ENCODE measurements at places on chromosomes 3 and 15.

- no peak for DNase-seq
These were observed 36.5 kb downstream of the FAM98B start for GRCh38 chr15:38490242-38490922.

DNA sequence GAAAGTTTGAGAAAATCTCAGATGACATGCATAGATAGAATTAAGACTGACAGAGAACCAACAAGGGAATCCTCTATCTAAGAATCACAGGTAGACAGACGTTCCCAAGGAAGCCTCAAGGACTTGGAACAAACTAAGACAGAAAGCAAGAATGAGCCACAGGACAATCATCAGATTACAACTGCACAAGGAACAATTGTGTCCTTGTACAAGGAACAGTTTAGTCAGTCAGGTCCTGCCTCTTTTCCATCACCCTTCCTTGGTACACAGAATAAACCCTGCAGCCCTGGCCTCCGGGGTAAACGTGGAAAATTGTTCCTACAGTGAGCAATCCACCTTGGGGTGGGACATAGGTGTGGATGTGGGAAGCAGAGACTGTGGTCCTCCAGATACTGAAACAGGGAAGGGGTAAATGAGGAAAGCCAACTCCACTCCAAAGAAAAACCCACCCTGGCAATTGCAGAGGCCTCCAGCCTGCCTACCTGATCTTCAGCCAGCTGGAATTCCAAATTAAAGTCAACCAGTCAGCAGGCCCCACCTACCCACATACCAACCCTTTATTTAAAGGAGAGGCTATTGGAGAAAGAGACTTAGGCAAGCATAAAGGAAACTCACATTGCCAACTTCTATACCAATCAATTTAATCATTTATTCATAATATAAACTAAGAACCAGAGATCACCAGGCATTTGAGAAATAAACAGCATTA, 73.4 kb downstream of the ULK4 start:
- no peak for DNase-seq

- no peak for DNase-seq
These were observed 106.3 kb downstream of the CADPS start for GRCh38 chr3:62768896-62769295.

- DNase-seq, result no peak
These were observed 8.6 kb downstream of the ATP13A4 start for GRCh38 chr3:193546129-193546528.

GRCh38 chr15:97009031-97009431, 678.5 kb downstream of the NR2F2 start:
- no peak for DNase-seq

GRCh38 chr15:52161406-52161966, 29.7 kb downstream of the GNB5 start:
- no peak for DNase-seq

- no peak for DNase-seq
These were observed 24.6 kb upstream of the GRIP2 start for GRCh38 chr3:14564741-14565140.

GRCh38 chr3:189593581-189593980, 37.6 kb upstream of the TP63 start:
- no peak for DNase-seq

- DNase-seq, result peak; percentile 33
These were observed 459 bp upstream of the ADCY5 start for GRCh38 chr3:123449102-123449996.

- no peak for DNase-seq
These were observed 111.0 kb downstream of the NSUN3 start for GRCh38 chr3:94173673-94174434.

- no peak for DNase-seq
These were observed 99.3 kb upstream of the RAD18 start for GRCh38 chr3:9062570-9062969.

- DNase-seq, result no peak
These were observed 62.8 kb upstream of the PLSCR4 start for GRCh38 chr3:146313746-146314111.

GRCh38 chr15:98953968-98954367, 53.6 kb downstream of the PGPEP1L start:
- DNase-seq, result no peak

DNA sequence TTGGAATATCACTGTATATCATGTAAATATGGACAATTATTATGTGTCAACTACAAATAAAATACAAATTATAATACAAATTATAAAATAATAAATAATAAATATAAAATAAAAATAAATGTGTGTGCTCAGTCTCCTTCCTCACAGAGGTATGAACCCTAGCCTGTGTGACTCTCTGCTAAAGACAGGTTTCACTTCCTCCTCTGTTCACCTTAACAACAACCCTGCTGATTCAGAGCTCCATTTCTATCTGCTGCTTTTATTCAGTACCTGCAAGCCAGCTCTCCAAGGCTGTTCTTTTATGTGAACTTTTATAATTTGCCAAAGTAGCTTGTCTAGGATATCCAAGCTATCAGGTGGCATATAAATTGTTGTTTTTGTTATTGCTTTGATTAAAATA, 610.7 kb upstream of the GRM7 start:
- no peak for DNase-seq

DNA sequence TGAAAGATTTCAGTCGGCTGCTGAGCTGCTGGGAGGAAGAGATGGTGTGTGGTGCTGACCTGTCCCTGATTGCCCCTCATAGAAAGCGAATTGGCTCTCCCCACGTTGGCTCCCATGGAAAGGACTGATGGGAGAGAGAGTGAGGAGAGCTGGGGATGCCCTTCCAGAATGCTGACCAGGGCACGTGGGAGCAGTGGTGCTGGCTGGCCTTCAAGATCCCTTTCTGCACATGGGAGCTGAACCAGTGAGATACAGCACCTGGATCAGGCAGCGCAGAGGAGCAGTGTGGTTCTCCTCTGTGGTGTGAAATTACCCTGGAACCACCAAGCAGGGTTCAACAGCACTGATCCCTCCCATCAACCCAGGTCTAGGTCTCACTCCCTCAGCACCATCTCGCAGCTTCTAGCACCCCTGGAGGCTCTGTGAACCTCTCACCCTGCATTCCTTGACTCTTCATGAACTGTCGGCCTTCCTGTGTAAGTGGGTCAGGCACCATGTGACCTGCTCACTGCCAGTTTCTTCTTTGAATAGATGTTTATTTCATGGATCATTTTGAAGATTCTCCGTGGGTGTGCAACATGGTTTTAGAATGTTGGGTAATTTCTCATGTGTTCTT, 55.7 kb downstream of the CACNA1D start:
- no peak for DNase-seq

GRCh38 chr3:196620161-196620604, 19.3 kb upstream of the NRROS start:
- DNase-seq, result peak; percentile 74

DNA sequence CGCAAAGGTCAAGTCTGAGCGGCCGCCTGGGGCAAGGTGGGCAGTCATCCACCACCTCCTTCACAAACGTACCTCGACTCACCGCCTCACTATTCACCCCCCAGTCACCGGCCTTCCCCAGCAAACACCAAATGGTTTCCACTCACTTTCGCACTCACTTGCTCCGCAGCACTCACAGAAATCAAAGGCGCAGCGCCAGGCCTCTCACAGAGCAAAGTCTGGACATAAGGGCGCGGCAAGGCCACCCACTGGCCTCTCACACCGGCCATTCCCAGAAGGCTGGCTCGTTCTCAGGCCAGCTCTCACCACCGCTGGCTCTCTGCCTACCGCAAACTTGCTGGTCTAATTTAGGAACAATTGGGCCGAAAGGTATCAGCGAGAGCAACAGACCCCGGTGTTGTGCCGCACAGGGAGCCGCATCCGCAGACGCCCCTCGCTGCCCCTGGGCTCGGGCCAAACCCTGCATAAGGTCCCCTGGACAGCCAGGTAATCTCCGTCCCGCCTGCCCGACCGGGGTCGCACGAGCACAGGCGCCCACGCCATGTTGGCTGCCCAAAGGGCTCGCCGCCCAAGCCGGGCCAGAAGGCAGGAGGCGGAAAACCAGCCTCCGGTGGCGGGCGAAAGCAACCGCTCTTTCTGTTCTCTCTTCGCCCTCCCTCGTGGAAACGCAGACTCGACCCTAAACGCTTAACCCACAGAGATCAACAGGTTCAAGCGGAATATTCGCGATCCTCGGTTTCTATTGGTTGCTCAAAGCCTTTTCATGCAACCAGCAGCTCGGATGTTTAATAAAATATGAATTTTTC, 2.9 kb downstream of the SHOX2 start:
- no peak for DNase-seq

DNA sequence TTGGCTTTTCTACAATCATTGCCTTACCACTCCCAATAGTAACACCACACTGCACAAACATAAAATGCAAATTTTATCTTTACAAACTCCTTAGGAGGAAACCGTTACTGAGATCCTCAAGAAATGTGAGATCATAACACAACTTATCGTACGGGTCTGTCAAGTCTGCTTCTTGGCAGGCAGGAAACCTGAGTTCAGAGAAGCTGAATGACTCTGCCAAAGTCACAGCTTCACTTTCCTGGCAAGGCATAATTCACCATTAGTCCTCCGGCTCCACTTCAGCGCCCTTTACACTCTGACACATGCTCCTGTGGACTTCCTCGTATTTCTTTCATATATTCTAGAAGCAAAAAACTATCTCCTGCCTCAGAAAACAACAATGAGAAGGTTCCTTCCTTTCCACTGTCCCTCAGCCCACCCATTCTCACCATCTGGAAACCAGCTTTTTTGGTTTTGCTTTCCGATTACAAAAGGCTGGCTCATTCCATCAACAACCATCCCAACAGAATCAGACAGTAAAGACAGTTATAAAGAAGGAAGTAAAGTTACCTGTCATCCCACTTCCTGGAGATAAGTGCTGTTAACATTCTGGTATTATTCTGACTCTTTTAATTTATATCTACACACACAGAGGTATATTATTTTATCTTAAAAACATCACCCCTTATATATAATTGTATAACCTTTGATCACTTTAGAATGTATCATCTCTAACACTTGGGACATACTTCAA, 223.4 kb downstream of the STT3B start:
- DNase-seq, result peak; percentile 39

GRCh38 chr3:160368804-160369203, 30.2 kb downstream of the IFT80 start:
- no peak for DNase-seq

GRCh38 chr3:187840856-187841255, 95.6 kb upstream of the BCL6 start:
- DNase-seq, result no peak

DNA sequence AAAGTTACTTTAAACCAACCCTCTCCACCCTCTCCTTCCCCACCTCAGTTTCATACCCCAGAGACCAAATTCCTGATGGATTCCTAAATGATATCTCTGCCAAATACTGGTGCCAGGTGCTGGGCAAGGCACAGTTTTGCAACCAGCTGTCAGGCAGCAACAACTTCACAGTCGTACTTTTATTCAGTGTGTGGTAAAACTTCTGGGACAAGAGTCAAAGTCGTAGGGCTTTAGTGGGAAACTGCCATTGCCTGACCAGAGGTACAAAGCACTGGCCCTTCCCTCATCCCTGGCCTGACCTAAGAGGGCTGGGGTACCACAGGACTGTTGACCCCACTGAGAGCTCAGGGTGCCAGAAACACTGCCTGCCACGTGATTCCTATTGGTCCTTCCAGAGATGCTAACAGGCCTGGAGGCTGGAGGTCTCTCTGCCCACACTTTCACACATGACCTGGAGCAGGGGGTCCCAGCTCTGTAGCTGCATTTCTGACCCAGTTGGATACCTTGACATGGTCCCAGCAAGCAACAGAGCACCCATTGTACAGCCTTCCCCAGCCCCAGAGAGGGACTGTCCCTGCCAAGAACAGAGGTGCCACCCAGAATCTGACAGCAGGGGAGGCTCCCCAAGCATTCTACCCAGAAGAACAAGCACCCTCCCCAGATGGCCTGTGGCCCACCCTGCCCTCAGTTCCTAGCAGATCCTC, 59.9 kb downstream of the LIPC start:
- no peak for DNase-seq

DNA sequence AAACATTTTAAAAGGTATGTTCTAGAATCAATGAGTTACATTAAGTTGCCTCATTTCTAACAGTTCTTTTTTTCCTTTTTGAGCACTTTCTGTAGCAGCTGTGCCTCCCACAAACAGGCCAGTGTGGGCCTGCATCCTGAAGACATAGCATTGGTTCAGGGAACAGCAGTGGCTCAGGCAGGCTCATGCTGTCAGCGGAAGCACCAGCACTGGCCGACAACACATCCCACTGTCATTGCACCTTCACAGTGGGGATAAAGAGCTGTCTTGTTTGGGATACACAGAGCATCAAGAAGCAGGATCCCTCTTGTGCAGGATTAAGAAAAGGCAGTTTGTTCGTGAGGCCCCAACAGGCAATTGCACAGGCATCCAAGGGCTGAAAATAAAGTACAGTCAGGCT, 123.3 kb downstream of the MOBP start:
- DNase-seq, result no peak

DNA sequence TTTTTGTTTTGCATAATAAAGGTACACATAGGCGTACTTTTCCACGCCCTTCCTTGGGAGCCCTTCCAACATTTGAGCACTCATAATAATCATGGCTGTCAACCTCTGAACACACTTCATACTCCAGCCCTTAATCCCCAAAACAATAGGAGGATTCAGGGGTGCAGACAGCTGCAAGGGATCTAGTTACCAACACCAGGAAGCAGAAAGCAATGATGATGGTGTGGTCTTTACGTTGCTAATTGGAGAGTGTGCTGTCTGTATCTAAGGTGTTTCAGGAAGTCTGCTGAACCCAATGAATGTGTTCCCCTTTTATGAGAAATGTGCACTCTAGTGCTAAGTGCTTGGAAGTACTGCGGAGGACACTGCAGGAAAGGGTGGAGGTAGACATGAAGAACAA, 60.3 kb upstream of the PDZRN3 start:
- DNase-seq, result no peak
